ENCODE measurements at places on chromosomes 13 and 19.

- DNase-seq: no peak
Observed at GRCh38 chr13:37450276-37450675, 148.3 kb downstream of the POSTN start.

DNA sequence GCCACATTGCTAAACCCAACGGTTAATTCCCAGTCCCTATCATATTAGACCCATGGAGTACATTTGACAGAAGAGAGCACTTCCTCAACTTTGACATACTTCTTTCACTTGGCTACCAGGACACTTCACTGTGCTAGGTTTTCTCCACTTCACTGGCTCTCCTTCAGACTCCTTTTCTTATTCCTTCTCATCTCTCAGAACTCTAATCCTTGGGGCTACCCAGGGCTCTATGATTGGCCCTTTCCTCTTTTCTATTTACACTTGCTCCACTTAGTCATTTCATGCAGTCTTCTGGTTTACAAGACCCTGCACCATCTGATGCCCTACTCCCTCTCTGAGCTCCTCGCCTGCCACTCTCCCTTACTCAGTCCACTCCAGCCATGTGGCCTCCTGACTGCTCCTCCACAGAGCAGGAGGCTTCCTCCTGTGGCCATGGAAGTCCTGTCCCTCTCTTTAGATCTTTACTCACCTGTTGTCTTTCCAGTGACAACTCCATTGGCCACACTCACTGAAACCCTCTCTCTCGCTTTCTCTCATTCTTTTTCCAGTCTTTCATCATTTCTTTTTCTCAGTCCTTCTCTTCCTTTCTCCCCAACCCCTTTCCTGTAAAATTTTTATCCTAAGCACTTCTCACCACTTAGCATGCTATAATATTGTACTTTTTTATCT is 90.4 kb downstream of the TBC1D4 start:
- no peak for DNase-seq

- no peak for DNase-seq
Observed at GRCh38 chr13:40026741-40027140, 371.3 kb downstream of the COG6 start.

- DNase-seq: no peak
Observed at GRCh38 chr19:38893341-38893771, 6.1 kb downstream of the SIRT2 start.

DNA sequence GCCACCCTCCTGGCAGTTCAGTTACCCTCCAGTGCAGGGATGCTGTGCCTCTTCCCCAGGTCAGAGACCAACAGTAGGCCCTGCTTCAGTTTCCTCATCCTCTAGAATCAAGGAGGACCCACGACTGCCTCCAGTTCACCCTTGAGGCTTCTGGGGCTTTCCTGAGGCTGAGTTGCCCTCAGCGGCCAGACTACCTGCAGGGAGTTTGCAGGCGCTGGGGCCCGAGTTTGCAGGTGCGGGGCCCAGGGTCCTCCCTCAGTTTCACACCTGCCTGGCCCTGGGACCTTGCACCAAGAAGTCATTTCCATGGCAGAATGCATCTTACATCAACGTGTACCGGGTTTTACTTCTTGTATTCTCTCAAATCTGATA is 38.9 kb upstream of the C19orf12 start:
- no peak for DNase-seq

GRCh38 chr13:77009011-77009410 is 17.1 kb downstream of the CLN5 start:
- no peak for DNase-seq
